ENCODE measurements at places on chromosomes 6 and 20.

DNA sequence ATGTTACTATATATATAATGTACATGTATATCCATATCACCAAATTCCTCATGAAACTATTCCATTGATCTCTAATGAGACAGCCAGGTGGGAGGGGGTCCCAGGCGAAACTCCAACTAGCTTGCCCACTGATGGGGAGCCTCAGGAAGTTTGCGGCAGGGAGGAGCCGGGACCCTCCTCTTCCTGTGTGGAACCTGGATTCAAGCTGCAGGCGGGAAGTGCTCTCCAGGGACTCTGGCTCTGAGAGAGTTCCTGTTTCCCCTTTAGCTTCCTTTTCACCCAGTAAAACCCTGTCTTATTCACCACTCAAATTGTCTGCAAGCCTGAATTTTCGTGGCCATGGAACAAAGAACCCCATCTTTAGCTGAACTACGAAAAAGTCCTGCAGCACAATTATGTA, 152.2 kb downstream of the OPN5 start:
- DNase-seq = no peak

- peak; percentile 31 for DNase-seq
These were observed 62.0 kb downstream of the GPX5 start for GRCh38 chr6:28587746-28588075.

- no peak for DNase-seq
These were observed 54.4 kb upstream of the RBM24 start for GRCh38 chr6:17226786-17227233.

DNA sequence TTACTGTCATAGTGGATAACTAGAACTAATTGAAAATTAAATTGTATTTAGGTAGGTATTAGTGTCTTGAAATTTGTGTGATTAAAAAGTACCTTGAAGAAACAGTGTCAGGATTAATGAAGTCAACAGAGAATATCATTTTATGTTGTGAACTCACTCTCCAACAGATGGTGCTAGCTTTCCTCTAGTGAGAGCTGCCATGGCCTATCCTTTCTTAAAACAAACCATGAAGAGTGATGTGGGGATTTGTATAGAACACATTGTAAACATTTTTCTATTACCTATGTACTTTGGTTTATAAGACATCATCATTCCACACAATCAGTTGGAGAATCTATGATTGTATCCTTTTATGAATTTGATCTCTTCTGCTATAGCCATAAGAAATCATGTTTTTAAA, 4.8 kb upstream of the SRSF12 start:
- peak; percentile 13 for DNase-seq

DNA sequence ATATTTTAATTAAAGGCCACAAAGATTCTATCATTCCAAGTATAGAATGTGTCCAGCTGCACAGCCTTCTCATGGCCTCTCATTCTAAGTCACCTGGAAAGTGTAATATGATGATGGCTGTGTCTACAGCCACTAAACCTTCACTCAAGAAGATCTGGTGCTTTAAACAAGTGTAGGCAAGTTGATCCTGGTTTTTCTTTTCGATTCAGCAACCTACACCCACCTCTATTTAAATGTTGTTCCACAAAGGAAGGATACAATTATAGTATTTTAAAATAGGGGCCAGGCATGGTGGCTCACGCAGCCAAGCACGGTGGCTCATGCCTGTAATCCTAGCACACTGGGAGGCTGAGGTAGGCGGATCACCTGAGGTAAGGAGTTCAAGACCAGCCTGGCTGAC, 25.5 kb upstream of the DST start:
- DNase-seq = no peak

GRCh38 chr6:106360410-106360988, at the start of gene CRYBG1:
TSS of gene CRYBG1 (plus strand) at chr6:106360717. CDS start at chr6:106360909, 192 bp downstream.
- peak; percentile 60 for DNase-seq

GRCh38 chr6:1622220-1622850, 12.6 kb downstream of the FOXC1 start:
- no peak for DNase-seq

- DNase-seq = no peak
These were observed 42.2 kb downstream of the CDH26 start for GRCh38 chr20:60000271-60001042.

DNA sequence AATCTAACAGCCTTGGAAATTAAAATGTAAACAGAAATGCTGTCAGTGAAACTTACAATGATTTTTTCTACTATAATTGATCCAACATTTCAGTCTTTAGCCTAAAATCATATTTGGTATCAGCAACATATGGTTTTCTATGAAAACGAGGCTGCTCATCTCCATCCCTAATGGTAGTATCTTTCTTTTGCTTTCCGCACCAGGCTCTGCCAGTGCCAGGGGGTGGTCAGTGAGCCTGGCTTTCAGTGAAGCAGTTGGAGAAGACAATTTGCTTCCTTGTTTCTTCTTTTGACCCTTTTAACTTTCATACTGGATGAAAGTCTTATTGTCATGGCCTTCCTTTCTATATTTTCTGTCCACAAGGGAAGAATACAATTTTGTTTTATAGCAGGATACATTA, 258.4 kb downstream of the ARID1B start:
- no peak for DNase-seq

DNA sequence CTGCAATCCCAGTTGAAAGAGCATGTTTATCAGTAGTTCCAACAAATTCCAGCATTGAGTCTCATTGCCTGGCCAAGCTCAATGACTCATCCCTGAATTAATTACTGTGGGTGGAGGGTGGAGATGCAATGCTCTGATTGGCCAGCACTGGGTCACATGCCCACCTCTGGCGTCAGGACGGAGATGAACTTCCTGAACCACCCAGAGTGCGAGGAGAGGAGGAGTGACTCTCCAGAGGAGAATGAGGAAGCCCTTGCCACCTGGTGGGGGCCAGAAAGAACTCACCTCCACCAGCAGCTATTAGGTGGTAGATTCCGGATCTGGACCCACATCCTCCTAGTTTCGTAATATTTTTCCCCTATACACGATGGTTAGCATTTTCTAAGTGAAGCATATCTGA, 283.9 kb downstream of the TBC1D7 start:
- no peak for DNase-seq

DNA sequence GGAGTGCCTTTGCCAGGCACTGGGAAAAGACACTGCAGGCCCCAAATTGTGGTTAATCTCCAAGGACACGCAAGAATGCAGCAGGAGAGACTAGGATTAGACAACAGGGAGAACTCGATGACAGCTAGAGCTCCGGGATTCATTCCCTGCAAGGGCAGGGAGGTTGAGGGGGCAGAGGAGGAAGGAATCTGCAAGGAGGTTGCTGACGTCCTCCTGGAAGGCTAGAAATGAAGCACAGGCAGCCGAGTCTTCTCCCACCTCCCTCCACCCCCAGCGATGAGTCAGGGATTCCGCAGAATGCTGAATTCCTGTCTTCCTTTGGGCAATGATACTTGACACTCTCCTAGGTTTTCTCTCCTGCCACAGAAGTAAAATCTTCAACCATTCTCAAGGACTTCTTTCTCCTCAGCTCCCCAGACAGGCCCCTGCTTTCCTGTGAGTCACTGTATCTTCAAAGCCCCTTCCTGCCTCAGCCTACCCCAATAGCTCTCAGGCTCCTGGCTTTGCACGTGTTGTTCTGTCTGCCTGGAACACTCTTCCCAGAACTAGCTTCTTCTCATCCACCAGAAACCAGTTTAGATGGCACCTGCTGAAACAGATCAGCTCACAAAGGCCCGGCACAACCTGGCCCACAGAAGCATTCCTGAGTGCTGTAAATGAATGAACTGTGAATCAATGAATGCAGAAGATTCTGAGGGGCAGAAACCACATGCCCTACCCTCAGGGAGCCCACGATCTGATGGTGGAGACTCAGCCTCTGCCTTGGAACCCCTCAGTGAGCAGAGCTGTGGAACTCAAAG, 85.6 kb downstream of the MRPL14 start:
- DNase-seq = no peak

GRCh38 chr6:16766836-16767745, 5.8 kb upstream of the ATXN1 start:
- no peak for DNase-seq

DNA sequence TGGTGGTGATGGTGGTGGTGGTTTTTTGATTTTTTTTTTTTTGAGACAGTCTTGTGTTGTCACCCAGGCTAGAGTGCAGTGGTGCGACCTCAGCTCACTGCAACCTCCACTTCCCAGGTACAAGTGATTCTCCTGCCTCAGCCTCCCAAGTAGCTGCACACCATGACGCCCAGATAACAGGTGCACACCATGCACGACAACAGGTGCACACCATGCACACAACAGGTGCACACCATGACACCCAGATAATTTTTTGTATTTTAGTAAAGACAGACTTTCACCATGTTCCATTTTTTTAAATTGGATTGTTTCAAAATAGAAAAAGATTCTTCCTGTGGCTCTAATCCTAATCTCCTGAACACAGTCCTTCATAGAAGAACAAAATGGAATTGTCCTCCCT, 257.9 kb downstream of the ALDH8A1 start:
- no peak for DNase-seq

GRCh38 chr6:122322824-122323223, 76.6 kb upstream of the HSF2 start:
- no peak for DNase-seq

- peak; percentile 57 for DNase-seq
These were observed 32.4 kb upstream of the FAM184A start for GRCh38 chr6:119110601-119111548.

DNA sequence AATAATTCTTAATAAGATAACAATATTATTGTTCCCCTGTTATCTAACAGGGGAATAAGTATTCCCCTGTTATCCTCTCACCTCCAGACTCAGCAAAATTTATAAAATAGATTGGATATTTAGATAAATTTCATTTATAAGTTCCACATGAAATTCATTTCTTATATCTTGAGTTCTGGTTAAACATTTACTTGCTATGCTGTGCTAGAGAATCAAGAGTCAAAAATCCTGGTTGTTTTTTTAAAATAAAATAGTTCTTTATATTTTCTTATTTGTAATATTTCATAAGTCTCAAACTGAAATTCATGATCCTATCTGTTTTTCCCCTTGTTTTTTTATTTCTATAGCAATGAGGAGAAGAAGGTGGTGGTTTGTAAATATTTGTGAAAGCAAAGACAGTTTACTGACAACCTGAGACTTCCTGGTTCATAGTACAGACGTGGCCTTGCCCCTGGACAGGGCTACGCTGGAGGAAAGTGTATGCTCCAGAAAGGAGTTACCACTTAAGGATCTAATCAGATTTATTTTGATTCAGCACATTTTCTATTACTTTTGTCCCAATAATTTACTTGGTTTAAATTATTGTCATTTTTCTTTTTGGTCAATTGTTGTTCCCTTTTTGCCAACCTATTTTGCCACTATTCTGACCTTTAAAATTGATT, 37.8 kb upstream of the MARCKS start:
- no peak for DNase-seq

DNA sequence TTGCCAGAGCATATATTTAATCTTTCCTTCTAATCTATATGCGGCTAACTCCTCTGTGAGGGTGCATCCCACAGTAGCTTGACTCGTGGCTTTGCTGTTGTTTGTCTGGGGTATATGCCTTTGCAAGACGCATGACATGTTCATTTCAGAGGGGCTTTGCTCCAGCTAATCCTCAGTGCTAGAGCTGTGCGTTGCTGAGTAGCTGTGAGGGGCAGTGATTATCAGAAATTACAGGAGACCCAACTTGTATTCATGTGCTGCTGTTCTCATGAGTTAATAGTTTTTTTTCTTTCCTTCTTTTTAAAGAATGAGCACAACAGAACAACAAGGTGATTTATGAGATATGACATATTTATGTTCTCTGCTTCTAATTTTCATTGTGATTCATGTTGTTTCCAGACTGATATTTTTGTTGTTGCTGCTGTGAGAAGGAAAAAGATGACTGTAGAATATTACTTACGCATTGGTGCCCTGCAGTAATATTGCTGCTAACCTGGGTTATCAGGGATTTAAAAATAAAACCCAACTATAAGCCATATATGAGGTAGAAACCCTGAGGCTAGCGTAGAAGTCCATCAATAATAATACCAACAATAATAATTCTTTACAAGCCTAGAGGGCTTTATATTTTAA, 168.3 kb downstream of the KLHL32 start:
- DNase-seq = no peak

GRCh38 chr6:155366325-155366724, 52.0 kb upstream of the TFB1M start:
- DNase-seq = no peak

DNA sequence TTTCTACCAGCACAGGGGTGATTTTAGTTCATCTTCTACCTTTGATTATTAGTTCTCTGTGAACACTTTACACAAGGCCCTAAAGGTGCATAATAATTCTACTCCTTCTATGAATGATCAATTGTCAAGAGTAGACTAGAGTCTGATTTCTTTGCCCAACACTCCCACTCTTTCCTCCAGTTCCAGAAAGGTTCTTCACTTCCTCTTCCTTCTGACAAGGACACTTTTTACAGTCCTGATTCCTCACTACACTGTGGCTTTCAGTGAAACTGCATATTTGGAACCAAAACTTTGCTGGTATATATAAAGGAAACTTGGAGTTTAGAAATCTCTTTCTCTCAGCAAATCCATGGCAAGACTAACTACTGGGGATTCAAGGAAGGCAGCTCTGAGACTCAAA, 10.6 kb upstream of the RSPO3 start:
- DNase-seq = no peak

GRCh38 chr20:49669601-49670189, 44.0 kb downstream of the B4GALT5 start:
- DNase-seq = no peak

DNA sequence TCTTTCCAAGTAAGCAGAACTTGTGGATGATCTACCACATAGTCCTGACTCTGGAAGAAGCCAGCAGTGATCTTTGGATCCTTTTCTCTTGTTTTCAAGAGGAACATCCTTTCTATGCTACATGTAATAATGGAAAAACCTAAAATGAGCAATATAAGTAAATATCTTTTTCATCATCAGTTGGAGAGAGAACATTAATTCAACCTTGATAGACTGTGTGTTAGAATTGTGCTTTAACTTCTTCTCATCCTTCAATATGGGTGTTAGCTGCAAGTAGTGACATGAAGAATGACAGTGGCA, 65.6 kb upstream of the IFNGR1 start:
- DNase-seq = no peak

DNA sequence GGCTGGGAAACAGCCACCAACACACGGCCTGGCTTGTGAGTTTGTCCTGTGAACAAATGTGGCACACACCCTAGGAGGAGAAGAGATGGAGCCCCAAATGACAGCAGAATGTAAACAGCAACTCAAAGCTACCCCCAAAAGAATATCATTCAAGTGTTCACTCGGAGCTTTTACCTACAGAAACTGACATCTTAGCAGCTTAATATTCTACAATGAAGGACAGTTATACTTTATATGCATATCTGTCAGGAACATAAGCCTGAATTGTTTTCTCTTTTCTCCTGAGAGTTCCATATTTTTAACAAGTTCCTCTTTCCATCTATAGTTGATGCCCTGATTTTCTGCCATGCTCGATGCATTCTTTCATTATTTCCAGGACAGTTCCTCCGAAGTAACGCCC, 566.0 kb upstream of the MAP3K7 start:
- no peak for DNase-seq

DNA sequence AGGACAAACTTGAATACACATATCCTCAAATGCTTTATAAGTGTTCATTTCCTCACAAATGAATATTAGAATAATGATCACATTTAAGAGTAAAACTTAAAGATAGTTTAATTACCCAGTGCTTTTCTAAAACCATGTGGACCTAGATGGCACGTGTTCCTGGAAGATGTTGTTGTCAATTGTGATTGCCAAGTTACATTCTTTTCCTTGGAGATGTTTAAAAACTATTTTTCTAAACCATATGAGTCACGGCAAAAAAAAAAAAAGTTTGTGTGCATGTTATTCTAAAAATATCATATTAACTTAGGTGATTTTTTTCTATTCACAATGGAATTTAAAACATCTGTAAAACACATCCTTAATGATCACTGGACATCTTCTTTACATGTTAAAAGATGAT, 51.1 kb downstream of the RCAN2 start:
- no peak for DNase-seq
